ENCODE measurements at places on chromosomes 13 and 19.

DNA sequence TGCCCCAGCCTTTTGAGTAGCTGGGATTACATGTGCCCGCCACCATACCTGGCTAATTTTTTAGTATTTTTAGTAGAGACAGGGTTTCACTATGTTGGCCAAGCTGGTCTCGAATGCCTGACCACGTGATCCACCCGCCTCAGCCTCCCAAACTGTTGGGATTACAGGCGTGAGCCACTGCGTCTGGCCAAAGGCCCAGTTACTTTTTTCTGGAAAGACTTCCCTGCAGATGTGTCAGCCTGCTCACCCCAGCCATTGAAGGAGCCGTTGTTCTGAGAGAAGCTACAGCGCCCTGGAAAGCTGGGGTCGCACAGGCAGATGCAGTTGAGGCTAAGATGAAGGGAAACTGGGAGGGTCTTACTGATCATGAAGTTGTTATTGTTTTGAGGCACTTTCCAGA, 7.9 kb upstream of the ZNF626 start:
- no peak for DNase-seq

DNA sequence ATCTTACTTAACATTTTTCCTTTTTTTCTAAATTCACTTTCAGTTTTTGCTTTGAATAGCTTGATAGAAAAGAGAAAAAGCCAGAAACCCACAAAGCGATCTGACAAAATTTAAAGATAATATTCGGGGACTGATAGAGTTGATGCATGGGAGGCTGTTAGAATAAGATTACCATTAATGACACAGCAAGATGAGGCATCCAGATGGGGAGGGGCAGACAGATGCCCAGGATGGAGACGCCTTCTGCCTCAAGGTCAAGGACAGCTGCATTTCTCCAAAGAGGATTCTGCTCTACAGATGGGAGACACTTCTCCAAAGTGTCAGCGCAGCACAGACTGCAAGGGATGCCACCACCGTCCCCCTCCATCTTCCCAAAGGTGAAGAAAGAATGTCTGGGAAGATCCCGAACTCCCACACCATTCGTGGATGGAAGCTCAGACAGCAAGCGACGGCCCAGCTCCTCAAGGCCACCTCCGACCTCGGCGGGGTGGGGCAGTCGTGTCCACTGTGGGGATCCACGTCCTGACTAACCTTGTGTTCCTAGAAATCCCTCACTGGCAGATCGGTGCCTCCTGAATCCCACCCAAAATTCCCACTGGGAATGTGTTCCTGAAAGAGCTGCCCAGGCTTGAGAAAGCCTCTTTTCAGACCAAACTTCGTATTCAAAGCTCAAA, 32.9 kb downstream of the NAXD start:
- no peak for DNase-seq

DNA sequence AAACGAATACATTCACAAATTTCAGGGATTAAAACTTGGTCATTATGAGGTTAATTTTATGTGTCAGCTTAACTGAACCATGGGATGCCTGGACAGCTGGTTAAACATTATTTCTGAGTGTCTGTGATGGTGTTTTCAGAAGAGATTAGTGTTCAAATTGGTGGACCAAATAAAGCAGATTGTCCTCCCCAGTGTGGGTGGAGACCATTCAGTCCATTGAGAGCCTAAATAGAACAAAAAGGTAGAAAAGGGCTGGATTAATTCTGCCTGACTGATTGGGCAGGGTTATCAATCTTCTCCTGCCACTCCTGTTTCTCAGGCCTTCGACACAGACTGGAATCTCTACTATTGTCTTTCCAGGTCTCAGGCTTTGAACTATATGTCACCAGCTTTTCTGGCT, 203.8 kb upstream of the SLITRK6 start:
- peak; percentile 85 for DNase-seq

DNA sequence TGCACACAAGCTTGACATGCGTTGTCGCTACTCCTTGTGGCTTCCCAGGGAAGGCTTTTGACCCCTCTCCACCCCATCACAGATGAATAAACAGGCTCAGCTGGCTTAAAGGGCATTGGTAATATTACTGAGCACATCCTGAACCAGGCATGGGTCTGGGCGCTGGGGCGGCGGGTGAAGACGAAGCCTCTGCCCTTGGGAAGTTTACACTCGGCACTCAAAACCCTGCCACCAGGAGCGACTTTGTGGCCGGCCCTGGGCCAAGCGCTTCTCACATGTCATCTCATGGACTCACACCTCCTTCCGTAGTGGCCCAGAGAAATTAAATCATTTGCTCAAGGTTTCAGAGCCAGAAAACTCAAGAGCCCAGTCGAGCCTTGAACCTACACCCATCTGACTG, 32.6 kb upstream of the ASF1B start:
- no peak for DNase-seq

DNA sequence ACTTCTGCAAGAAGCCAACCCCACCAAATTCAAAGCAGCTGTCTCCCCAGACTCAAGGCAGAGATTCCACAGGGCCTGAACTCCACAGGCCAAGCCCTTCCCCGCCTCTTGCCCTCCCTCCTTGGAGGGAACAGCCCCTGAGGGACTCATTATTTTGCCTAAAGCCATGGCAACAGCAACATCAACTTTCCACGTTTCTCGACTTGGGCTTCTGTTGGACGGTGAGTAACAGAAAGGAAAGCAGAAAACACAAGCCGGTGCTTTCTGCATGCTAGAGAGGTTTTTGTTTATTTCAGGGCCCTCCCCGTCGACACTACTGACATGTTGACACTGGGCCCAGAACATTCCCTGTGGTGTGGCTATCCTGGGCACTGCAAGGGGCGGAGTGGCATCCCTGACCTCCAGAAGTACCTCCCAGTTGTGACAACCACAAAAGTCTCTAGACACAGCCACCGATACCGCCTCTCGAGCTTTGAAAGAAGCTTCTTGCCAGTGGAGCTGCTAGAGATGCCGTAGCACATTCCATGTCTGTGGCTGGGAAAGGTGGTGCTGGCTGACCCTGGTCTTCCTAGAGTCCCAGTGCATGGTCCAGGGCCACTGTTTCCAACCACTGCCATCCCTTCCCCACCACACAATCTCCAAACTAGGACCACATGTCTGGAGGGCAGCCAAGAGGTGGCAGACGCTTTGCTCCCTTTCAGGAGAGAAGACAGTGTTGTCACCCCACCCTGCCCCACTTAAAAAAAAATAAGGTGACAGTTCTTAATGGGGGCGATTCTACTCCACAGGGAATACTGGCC, 12.8 kb downstream of the CAPS start:
- no peak for DNase-seq

- DNase-seq, result no peak
Measured at GRCh38 chr13:38819053-38819452, 132.2 kb downstream of the FREM2 start.
